ENCODE measurements at places on chromosomes 16 and 17.

DNA sequence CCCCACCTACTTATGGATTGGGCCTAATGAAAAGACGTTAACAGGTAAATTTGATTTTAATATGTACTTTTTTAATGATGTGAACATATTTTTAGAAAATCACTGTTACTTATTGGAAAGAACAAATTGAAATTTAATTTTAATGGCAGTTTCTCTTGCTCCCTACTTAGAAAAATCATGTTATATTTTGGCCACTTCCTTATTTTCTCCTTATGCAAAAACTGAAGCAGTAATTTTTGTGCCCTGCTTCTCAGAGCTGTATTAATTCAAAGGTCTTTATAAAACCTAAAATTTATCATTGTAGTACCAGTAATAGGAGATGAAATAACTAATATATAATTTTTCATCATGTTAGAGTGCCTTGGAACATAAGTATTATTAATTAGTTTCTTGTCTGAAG lies 2.8 kb downstream of the ZPBP2 start:
- no peak for DNase-seq

- DNase-seq: peak; percentile 51
These were observed 16.6 kb upstream of the ERN1 start for GRCh38 chr17:64146418-64147109.

- DNase-seq: peak; percentile 33
These were observed 785 bp downstream of the NME3 start for GRCh38 chr16:1770328-1771187.

DNA sequence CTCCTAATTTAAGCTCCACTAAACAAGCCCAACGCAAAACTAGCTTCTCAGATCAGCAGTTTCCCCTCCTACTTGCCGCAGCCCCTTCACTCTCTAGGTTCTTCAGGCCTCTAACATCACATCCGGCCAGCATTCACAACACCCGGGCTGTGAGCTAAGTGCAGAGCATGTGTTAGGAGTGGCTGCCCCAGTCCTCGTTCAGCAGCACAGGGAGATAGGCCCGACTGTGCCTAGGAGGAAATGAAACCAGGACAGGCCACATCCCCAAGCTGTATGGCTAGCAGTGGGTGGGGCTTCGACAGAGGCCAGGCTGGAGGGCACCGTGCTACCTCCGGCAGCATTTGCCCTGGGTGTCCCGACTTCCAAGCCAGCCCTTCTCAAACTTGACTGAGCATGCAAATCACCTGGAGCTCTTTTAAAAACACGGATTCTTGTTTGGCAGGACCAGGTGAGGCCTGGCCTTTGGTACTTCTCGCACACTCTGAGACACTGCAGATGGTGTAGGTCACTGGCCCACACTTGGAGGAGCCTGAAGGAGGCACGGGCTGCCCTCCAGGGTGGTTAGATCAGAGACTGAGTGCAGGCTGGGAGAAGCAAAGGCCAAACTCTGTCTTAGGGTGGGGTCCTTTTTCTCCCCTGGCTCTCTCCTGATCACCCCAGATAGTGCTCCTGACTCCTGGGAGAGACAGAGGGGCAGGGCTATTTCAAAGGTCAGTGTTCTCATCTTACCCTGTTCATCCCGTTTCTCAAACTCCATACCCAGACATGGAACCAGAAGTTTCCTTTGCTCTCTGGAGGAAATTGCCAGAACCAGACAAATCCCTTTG lies 202.0 kb downstream of the C16orf78 start:
- peak; percentile 12 for DNase-seq

DNA sequence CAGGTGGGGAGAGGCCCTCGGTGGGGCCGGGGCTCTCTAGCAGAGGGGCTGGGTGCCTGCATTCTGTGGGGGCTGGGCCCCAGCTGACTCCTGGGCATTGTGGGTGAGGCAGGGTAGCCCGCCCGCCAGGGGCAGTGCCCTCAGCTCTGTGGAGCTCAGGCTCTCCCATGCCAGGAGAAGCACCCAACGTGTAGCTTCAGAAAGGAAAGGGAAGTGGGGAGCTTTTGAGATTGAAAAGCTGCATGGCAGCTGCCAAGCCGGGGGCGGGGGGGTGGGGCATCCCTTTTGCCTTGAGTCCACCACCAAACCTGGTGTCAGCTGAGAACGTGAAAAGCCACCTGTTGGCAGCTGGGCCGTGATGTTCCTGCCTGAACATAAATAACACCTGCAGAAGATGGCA lies 192.1 kb upstream of the CIBAR2 start:
- DNase-seq: no peak

- DNase-seq: no peak
These were observed 35.2 kb downstream of the ZNF750 start for GRCh38 chr17:82804442-82805191.

GRCh38 chr17:63833026-63833740 lies 5.7 kb upstream of the FTSJ3 start:
- DNase-seq: no peak

DNA sequence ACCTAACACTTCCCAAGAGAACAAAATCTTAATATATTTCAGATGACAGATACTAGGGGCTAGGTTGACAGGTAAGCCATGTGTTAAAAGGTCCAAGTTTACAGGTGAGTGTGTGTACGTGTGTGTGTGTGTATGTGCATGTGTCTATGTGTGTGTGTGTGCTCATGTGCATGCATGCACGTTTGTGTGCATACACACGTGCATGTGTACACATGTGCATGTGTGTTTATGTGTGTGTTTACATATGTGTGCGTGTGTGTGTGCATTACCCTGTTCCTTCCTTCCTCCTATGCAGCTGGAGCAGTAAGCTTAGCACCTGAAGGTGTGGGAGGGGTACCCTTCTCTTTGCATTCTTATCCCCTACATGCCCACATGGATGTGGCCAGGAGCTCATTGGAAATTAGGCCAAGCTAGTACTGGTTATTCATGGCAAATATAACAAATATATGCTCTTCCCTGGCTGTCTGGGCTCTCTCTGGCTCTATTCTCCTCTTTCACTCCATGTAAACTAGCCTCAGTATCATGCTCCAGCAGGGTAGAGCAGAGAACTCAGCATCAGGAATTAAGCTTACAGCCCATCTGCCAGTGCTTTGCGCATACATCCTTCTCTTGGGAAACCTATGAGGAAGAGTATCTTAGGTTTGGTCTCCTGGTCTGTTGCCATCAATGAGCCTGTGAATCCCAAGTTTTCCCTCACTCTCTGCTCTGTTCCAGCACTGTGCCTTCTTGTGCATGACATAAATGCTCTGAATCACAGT lies 258.0 kb upstream of the MYOCD start:
- DNase-seq: no peak

DNA sequence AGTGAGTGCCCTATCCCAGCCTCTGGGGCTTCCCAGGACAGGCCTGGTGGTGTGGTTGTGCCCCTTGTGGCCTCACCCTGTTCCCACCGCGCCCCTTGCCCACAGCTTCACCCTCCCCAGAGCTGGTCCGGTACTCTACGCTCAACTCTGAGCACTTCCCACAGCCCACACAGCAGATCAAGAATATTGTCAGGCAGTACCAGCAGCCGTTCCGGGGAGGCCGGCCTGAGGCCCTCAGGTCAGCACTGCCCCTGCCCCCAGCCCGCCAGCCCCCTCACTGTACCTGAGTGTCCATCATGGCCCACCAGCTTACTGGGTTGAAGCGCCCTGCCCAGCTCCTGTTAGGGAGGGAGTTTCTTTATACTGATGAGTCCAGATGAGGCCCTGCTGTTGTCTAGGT lies 32.3 kb upstream of the ALKBH5 start:
- DNase-seq: no peak

GRCh38 chr17:80929449-80929848 lies 62.2 kb upstream of the CHMP6 start:
- no peak for DNase-seq

GRCh38 chr16:75074920-75075687 lies 41.5 kb downstream of the LDHD start:
- peak; percentile 86 for DNase-seq

GRCh38 chr16:11716336-11716735 lies 26.3 kb downstream of the TXNDC11 start:
- no peak for DNase-seq

GRCh38 chr16:628321-629061 lies 2.3 kb upstream of the WFIKKN1 start:
- no peak for DNase-seq

DNA sequence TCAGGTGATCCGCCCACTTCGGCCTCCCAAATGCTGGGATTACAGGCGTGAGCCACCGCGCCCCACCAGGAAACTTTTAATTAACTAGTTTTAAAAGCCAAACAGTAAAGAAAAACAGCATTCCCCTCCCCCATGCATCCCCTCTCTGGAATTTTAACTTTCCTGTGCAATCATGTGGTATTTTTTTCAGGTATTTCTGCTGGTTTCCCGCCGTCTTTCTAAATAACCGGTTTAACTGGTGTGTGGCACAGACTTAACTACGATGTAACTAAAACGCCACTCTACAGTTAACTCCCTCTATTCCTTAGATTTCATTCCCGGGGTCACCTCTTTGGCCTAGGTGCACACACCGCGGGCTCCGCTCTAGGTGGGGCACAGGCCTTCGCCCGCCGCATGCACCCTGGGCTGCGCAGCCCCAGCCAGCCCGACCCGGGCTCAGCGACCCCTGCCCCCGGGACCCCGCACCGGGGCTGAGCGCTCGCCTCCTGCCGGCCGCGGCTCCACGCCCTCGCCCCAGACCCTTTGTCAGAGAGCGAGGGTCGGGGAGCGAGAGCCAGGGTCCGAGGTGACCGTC lies 15.1 kb upstream of the UTP6 start:
- no peak for DNase-seq

- no peak for DNase-seq
These were observed 23.6 kb downstream of the ALOX12B start for GRCh38 chr17:8063761-8064534.

DNA sequence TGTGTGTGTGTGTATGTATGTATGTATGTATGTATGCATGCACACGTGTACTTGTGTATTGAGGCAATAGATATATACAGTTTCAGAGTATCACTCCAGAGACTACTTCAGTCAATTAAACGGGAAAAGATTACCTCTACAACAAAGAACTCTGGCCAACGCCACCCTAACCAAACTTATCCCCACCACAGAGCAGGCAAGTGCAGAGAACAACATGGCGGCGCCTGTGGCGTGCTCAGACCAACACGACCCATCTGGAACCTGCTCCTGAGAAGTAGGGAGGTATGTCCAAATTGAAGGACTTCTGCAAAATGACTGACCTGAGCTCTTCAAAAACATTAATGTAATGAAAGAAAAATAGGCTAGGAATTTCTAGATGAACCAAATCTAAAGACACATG lies 12.4 kb downstream of the USP22 start:
- DNase-seq: no peak

- DNase-seq: no peak
These were observed 2.6 kb upstream of the SETD1A start for GRCh38 chr16:30954993-30955392.

GRCh38 chr17:81976332-81977210 lies 858 bp upstream of the ASPSCR1 start:
- peak; percentile 32 for DNase-seq
